ENCODE measurements at places on chromosomes 6 and 20. TPM values are rescaled to one million over a fixed set of nuclear protein-coding genes. Genes with fewer than 3 reads are reported as not detected.
A peak's percentile ranks its signal among the peaks of the same experiment; 100 is the strongest.

ITCH gene
- total RNA-seq = 22.4 TPM

DNA sequence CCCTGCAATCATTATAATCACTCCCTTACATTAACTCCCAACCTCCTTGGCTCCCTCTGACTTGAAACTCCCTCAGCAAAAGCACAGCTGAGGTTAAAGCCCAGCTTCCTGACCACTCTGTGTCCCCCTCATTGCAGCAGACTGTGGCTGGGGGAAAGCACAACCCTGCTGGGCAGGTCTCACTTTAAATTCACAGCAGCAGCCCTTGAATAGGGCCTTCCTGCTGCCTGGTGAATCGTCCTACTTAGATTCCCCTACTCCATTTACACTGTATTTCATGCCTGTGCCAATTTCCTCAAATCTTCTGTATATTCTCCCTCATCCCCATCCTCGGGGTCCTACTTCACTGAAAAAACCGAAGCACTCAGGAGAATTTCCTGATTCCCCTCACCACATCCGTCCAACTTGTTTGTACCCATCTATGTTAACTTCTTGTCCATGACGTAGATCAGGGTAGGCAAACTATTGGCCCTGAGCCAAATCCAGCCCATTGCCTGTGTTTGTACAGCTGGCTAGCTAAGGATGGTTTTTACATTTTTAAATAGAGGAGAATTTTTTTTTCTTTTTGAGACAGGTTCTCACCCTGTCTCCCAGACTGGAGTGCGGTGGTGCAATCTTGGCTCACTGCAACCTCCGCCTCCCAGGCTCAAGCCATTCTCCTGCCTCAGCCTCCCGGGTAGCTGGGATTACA, 31.5 kb upstream of the GCM1 start:
- peak; percentile 77 for DNase-seq

DNA sequence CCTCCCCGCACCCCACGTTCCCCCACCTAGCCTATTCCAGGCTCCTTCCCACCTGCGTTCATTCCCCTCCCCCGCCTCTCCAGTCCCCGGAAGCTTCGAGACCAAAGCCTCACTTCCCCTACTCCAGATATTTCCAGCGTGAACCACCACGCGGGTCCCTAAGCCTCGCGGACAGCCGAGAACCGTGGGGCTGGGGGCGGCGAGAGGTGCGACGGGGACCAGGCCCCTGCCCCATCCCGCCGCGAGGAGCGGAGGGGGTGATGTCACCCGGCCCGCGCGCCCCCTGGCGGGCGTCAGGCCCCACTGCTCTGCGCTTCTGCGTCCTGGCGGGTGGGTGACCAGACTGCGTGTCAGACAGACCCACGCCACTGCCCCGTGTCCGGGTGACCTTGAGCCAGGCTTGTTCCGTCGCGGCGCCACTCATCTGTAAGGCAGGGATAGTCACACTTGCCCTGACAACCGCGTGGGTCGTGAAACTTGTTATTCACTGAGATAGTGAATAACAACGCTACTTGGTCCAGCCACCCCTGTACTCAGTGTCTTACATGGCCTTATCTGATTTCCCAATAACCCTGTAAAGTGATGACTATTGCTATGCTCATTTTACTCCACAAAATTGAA, 9.0 kb upstream of the HSP90AB1 start:
- DNase-seq = peak; percentile 81

GRCh38 chr6:15735567-15736265, 72.9 kb upstream of the DTNBP1 start:
- peak; percentile 17 for DNase-seq

DNA sequence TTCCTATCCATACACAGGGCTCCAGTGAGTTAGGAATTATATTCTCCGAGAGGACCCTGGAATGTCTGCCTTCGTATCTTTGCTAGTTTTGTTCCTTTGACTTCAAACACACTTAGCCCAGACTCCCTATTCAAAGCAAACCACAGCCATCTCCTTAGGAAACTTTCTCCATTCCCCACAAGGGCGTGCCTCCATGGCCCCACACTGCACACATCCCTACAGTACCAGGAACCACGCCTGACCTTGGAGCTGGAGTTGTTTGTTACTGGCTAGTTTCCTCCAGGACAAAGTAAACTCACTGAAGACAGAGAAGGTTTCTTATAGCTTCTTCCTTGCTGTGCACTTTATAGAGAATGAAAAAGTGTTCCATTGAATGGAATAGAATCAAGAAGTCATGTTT, 412.8 kb upstream of the AGPAT4 start:
- no peak for DNase-seq

DNA sequence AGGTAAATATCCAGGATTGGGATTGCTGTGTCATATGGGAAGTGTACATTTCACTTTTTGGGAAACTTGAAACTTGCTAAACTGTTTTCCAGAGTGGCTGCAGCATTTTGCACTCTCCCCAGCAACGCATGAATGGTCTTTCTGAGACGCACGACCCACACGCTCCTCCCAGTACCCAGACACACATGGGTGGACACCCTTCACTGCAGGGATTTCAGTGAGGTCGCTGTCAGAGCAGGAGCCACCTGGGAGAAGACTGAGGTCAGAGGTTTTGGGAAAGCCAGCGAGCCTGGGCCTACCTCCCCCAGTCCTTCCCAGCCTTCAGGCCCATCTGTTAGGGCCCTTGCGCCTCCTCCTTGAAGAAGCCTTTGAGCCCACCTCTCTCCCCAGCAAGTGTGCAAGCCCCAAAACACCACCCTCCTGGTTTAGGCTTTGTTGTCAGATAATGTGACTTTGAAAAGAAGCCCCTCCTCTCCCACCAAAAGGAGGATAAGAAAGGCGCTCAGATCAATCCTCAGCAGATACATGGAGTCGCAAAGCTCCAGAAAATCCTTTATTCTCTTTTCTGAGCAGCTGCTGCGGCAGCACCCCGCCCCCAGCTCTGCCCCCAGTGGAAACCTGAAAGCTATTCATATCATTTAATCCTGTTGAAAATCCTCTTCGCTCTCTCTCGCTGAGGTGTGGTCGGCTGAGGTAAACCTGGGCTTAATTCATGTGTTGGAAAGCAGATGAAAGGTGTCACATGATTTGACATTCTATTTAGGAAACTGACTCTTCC, 12.7 kb upstream of the JAG1 start:
- no peak for DNase-seq

- no peak for DNase-seq
Observed at GRCh38 chr6:125717120-125717731, 32.2 kb upstream of the HEY2 start.

PBOV1 gene
- total RNA-seq = not detected

GRCh38 chr6:168124158-168124557, 45.1 kb upstream of the FRMD1 start:
- no peak for DNase-seq

ENPP5 gene
- 5.6 TPM for total RNA-seq

DNA sequence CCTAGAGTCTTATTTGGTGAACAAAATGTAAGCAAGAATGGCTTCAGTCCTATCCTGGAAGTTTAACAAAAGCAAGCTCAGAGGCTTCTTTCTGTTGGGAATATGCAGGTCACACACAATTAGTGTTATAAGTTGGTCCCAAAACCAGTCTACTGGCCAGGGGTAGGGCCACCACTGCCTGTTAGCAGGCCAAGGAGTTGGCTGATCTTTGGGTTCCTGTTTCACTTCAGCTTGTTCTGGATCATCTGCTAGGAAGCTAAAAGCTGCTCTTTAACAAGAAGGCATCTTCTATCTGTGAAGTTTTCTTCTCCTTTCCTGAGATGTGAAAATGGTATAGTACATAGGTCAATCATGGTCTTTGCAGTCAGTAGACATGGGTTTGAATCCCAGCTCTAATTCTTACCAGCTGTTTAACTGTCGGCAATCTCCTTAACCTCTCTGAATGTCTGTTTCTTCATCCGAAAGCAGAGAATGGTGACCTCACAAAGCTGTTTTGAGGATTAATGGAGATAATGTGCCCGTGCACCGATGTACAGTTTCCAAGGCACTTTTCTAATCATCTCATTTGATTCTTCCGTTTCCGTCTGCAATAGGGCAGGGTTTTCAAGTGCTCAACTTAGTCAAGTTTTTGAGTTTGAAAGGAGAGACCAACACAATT, 271.2 kb upstream of the TAB2 start:
- no peak for DNase-seq

DNA sequence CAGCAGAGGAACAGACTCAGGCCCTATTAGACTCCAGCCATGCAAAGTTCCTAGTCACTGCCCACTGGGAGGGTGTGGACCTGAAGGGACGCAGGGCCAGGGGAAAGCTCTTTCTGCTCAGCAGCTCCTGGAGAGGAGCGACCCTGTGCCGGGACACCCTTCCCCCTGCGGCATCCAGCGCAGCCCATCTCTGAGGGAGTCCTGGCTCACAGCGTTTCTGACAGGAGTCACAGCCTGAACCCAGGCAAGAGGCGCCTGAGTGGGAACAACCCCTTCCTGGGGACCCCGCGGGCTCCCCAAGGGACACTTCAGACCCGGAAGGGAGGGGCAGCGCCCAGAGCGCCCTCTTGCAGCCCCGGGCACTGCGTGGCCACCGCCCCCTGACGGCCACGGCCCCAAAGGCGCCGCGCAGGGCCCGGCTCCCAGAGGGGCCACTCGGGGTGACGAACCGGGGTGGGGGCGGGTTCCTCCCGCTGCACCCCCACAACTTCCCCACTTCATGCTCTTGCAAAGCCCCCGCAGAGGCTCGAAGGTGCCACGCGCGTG, 862 bp downstream of the UCKL1 start:
- DNase-seq = no peak

- no peak for DNase-seq
Observed at GRCh38 chr6:146277142-146277541, 248.3 kb downstream of the GRM1 start.

NR2E1 gene
- total RNA-seq = not detected

BPIFB1 gene
- total RNA-seq = not detected

MED23 gene
- 11.9 TPM for total RNA-seq

EYA4 gene
- 5.3 TPM for total RNA-seq

- DNase-seq = peak; percentile 15
Observed at GRCh38 chr6:119148825-119149525, 70.5 kb upstream of the FAM184A start.

- no peak for DNase-seq
Observed at GRCh38 chr6:52610011-52610410, 33.2 kb upstream of the TRAM2 start.

GRCh38 chr6:109429496-109429895, 10.9 kb downstream of the PPIL6 start:
- no peak for DNase-seq

GRCh38 chr6:117956386-117956785, 49.3 kb downstream of the SLC35F1 start:
- DNase-seq = no peak

- no peak for DNase-seq
Observed at GRCh38 chr6:11153447-11153846, 41.9 kb upstream of the ERVFRD-1 start.

SYNDIG1 gene
- 0.78 TPM for total RNA-seq

- no peak for DNase-seq
Observed at GRCh38 chr6:99745651-99746050, 139.0 kb downstream of the PRDM13 start.

- DNase-seq = peak; percentile 53
Observed at GRCh38 chr6:27837625-27838057, 74.6 kb downstream of the OR2B2 start.

- DNase-seq = no peak
Observed at GRCh38 chr6:68059261-68059660, 575.8 kb upstream of the ADGRB3 start.

VARS2 gene
- total RNA-seq = 29.7 TPM

GJA1 gene
- 8.2 TPM for total RNA-seq

GRCh38 chr20:14700639-14700960, 363.2 kb upstream of the FLRT3 start:
- no peak for DNase-seq

- DNase-seq = no peak
Observed at GRCh38 chr20:44805979-44806620, 4.2 kb downstream of the RIMS4 start.

- no peak for DNase-seq
Observed at GRCh38 chr6:31740397-31741223, 805 bp downstream of the MSH5 start.

DNA sequence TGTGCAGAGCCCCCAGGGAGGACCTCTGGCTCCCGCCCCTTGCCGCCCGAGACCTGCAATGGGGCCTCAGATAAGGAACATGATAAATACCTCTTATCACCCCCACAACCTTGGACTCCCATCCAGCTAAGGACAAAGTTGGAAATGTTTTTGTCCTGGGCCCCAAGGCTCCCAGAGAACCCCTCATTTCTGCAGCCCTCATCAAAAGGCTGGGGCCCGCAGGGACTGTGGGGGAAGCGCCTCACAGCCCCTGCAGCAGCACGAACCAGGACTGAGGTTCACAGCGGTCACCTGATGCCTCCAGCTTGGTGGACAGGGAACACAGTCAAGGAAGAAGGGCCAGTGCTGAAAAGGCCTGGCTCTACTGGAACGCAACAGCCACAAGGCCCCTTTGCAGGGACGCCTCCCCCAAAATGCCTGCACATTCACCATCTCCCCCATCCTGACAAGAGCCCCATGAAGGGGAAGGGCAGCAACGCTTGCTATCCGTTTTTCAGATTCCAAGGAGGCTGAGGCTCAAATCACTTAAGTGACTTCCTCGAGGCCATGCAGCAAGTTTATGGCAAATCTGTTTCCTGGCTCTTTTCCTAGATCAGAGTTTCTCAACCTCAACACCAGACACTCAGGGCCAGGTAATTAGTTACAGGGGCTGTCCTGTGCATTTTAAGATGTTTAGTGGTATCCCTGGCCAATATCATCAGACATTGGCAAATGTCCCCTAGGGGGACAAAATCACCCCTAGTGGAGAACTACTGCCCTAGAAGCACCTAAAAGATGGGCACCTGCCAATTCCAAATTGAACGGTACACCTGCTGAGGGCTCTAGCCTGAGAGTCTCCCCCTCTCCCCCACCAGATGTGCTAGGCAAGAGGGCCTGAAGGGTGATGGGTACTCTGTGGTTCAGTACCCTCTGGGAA, 10.6 kb downstream of the TFEB start:
- DNase-seq = no peak

DNA sequence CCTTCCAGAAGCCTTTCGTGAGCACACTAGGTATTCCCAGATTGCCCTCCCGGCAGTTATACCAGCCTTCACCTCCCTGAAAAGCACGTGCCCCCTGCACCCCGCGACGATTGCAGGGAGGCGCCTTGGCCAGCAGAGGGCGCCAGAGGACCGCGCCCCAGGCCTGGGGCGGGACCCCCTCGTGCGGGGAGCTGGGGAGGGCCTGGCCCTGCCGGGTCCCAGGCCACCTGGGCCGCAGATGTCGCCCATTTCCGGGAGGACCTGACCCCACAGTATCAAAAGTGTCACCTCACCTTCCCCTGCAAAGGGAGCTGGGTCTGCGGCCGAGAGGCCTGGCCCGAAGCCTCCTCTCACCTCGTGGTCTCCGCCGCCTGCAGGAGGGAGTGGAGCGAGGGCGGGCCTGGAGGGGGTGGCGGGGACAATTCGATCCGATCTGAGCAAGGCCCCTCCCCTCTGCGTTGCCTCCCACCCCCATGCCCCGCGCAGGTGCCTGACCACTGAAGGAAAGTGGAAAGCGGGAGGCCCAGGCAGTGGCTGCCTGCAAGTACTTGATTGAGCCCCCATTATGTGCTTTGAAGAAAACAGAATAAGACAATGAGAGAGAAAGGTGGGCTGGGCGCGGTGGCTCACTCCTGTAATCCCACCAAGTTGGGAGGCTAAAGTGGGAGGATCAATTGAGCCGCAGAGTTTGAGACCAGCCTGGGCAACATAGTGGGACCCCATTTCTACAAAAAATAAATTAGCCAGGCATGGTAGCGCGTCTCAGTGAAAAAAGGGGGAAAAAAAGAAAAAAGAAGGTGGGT, 3.5 kb upstream of the SNAI1 start:
- DNase-seq = peak; percentile 36

GRCh38 chr6:101840100-101840499, 446.6 kb downstream of the GRIK2 start:
- no peak for DNase-seq

- DNase-seq = no peak
Observed at GRCh38 chr6:11828262-11828870, 49.8 kb upstream of the ADTRP start.

All from body of pancreas (tissue), 4 donors.